GM23338 (cell line): ENCODE measurements at places on chromosomes 11 and 22. TPM values are rescaled to one million over a fixed set of nuclear protein-coding genes. Genes with fewer than 3 reads are reported as not detected.

GRCh38 chr11:95067039-95067840 is 521 bp downstream of the SRSF8 start:
- peak; percentile 86 for DNase-seq

DNA sequence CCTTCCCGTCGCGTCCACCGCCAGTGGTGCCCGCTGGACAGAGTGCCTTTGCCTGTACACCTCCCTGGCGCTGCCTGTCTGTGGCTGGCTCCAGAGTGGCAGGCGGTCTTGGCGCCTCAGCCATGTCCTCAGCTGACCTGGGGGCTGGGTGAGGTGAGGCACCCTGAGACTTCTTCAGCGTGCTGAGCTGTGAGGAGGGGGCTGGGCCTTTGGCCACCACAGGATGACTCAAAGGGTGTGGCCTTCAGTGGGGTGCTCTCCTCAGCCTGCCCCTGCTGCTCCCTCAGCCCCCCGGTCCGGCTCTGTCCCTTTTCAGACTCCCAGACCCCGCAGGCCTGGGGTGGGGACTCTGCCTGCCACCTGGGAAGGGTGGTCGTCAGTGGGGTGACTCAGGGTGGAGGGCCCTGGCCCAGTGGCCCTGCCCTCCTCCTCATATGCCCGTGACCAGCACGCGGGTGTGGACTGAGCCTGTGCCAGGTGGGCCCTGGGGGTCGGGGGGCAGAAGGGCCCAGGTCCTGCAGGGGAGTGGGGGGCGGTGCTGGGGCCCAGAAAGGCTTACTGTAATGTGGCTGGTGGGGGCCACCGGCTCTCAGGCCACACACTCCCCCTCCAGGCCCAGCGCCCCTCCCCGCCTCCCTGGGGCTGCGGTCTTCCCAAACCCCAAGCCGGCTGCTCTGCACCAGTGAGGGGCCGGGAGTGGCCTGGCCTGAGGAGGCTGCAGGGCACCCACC is 15.9 kb downstream of the CRELD2 start:
- DNase-seq: no peak

DNA sequence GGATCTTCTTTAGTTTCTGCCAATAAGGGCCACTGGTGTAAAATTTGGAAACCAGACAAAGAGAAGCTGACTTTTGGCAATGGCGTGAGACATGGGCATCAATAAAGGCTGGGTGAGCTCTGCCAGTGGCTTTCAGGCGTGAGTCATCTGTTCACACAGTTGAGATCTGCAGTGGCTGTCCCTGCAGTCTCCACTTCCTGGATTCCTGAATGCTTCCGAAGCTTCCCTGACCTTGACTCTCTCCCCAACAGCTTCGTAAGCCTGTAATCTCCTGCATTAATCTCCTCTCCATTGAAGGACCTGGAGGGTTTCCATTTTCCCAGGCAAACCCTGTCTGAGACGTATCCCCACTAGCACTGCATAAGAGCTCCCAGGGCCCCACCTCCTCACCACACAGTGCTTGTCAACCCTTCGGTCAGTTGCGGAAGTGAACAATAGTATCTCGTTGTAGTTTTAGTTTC is 574.7 kb downstream of the TBC1D22A start:
- DNase-seq: no peak

GRCh38 chr11:1563697-1564534 is 8.2 kb downstream of the DUSP8 start:
- no peak for DNase-seq

- DNase-seq: no peak
Observed at GRCh38 chr11:74412321-74412720, 14.1 kb upstream of the PGM2L1 start.

GRCh38 chr22:22424210-22424800 is 84.2 kb downstream of the ZNF280B start:
- peak; percentile 72 for DNase-seq

DNA sequence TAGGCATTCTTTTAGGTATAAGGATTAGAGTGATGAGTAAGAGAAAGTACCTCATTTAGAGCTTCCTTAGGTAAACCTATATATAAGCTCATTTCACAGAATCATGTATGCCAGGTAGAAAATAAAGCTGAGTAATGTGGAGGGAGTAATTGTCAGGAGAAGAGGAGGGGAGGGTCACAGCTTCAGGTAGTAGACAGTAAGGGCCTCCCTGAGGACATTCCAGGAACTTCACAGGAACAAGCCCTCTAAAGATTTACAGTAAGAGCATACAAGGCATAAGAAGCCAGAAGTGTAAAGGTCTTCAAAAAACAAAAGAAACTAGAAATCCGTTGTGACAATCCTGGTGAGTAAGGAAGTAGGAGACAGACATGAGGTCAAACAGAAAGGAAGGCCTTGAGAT is 57.6 kb downstream of the USP47 start:
- peak; percentile 46 for DNase-seq

DNA sequence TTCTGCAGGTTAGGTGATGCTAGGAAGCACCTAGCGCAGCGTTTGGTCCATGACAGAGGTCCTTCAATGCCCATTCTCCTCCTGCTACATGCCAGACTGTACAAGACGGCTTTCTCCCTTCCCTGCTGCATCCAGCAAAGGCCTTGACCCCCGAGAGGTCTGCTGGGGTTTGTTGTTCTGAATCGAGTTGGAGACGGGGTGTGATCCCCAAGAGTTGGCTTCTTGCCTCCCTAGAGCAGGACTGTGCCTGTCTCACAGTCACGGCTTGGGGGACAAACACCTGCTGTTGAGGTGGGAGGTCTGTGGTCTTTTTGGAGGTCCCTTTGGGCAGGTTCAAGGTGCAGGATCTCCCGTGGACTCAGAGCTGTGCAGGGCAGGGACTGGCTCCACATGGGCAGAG is 352.3 kb upstream of the B3GAT1 start:
- no peak for DNase-seq

- peak; percentile 39 for DNase-seq
Observed at GRCh38 chr11:86632499-86633269, 39.7 kb downstream of the ME3 start.

DNA sequence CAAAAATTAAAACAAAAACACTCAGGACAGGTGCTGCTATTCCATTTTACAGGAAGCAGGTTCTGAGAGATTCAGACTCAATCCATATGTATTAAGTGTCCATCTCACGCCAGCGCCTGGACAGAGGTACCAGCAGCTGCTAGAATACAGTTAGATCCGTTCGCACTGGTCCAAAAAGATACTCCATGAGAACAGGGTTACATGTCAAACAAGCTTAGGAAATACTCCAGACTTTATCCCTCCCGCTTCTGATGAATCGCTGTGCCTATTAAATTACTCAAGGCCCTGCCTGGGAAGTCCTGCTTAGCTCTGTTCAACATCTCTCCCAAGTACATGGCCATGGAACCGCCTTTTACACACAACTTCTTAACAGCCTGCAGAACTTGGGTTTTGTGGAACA is 50.2 kb upstream of the SLC35C1 start:
- DNase-seq: no peak

- no peak for DNase-seq
Observed at GRCh38 chr11:59175091-59175501, 3.2 kb downstream of the DTX4 start.

GRCh38 chr11:61574611-61575010 is 6.3 kb downstream of the SYT7 start:
- no peak for DNase-seq

GRCh38 chr22:49226096-49226495 is 601.6 kb downstream of the BRD1 start:
- no peak for DNase-seq

DNA sequence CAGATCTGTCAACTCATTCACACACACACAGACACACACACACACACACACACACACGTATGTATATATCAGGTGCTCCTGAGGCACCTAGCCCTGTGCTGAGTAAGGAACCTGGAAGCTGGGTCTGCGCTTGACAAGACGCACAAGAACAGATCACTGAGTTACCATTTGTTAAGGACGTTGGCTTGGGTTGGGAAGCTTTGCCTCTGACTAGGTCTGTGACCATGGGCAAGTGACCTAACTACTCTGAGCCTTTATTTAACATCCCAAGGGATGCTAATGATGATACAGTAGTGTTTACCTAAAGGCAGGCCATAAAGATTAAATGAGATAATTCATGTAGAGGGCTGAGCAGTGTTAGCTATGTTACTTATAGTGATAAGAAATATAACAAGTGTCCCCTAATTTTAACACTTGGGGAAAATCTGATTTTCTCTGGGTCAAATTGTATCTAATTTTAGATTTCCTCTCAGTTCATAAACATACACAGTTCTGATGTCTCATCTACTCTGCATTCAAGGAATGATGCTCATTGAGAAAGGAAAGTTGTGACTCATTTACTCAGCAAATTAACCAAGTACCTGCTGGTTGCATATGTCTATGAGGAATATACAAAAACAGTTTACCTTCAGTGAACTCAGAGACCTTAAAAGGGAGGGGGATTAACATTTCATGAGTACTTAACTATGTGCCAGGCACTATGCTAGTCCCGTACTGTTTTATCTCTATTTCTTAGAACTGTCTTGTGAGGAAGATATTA is 13.6 kb downstream of the RNF185 start:
- DNase-seq: no peak

DNA sequence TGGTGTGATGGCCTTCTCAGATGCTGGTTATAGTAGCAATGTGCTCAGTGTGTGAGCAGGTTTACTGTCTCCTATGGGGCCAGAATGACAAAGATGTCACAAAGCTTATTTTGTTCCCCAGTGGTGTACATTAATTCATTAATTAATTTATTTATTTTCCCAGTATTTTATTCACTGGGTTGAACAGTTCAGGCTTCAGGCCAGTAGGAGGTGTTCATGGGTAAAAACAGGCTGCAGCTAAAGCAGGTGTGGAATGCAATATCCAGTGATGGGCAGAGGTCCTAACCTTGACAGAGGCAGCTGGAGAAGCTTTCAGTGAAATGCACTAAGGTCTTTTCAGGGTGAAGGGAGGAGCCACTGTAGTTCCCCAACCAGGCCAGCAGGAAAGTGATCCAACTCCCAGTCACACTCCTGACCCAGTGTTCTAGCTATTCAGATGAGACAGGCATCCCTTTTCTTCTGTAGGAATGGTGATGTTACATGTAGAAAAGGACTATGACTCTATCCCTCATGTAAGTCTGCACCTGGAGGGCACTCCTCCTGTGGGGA is 7.8 kb upstream of the FANCF start:
- peak; percentile 48 for DNase-seq

DNA sequence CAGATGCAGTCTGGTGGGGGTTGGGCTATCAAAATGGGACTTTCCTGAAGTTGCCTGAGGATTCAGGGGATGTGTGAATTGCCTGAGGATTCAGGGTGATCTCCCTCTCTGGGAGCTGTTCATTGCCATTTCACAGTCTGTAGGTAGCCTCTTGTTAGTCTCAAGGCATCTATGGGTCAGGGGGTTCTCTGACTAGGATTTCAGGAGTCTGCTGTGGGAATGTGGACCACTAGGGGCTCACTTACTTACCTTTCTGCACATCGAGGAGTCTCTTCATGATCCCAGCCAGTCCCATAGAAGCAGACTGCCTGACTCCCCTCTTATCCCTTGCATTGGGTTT is 54.0 kb downstream of the KCNQ1OT1 start:
- no peak for DNase-seq

- no peak for DNase-seq
Observed at GRCh38 chr11:68370211-68371111, 58.1 kb downstream of the LRP5 start.

- DNase-seq: no peak
Observed at GRCh38 chr11:40134820-40135570, 1324.5 kb downstream of the LRRC4C start.

Gene TENM4
- 5.0 and 7.3 TPM in 2 replicates for polyA plus RNA-seq

Gene MAFF
- polyA plus RNA-seq: 2.2 and 2.3 TPM in 2 replicates

Gene CFAP68
- polyA plus RNA-seq: 52.8 and 55.8 TPM in 2 replicates

Gene MOGAT2
- not detected in 2 replicates for polyA plus RNA-seq

Gene TCN2
- polyA plus RNA-seq: 12.4 and 12.9 TPM in 2 replicates

Gene ST14
- polyA plus RNA-seq: 7.9 and 8.3 TPM in 2 replicates

Gene KCNQ1OT1
- polyA plus RNA-seq: 0.89 and 1.5 TPM in 2 replicates

Gene AIFM3
- 1.4 and 1.5 TPM in 2 replicates for polyA plus RNA-seq

Gene APOBEC3B
- polyA plus RNA-seq: 9.2 and 11.8 TPM in 2 replicates

Gene CATSPERZ
- polyA plus RNA-seq: 0.99 and 1.8 TPM in 2 replicates

Gene SYT7
- polyA plus RNA-seq: 1.6 and 1.8 TPM in 2 replicates

Gene CCDC81
- polyA plus RNA-seq: 0.37 and 0.83 TPM in 2 replicates

Gene MUC15
- polyA plus RNA-seq: not detected in 2 replicates
